ENCODE measurements at places on chromosomes 1 and 21.

GRCh38 chr21:32056791-32057190 is 184.0 kb downstream of the HUNK start:
- no peak for DNase-seq

GRCh38 chr1:71689635-71690034 is 592.7 kb downstream of the NEGR1 start:
- DNase-seq = no peak

DNA sequence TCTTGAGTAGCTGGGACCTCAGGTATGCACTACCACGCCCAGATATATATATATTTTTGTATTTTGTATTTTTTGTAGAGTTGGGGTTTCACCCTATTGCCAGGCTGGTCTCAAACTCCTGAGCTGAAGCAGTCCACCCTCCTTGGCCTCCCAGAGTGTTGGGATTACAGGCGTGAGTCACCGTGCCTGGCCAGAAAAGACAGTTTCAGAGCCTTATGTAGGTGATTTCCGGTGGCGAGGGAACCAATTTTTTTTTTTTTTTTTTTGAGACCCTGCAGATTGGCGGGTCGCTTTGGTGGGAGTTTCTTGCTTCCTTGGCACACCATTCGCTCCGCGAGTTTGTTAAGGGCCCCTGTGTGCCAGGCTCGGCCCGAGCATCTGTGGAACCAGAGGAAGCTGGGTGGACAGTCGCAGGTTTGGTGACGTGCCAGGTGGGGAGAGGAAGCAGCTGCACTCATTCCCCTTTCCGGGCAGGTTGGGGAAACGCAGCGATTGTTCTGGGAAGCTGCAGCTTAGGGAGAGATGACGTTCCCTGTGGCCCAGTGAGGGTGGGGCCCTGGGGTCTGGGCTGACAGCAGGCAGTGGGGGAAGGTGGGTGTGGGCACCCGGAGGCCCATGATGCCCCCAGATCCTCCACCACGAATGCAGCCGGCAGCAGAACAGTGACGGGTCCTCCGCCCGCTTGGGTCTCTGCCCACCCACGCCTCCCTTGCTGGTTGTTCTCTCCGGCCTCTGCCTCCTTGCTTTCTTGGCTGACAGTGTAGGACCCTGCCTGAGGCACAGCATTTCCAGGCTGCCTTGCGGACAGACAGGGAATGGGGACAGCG is 25.1 kb downstream of the SPSB1 start:
- no peak for DNase-seq

DNA sequence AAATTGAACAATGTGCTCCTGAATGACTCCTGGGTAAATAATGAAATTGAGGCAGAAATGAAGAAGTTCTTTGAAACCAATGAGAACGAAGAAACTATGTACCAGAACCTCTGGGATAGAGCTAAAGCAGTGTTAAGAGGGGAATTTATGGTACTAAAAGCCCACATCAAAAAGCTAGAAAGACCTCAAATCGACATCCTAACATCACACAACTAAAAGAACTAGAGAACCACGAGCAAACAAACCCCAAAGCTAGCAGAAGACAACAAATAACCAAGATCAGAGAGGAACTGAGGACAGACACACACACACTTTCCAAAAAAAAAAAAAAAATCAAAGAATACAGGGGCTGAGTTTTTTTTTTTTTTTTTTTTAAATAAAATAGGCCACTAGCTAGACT is 564.2 kb downstream of the SMYD3 start:
- DNase-seq = no peak

- DNase-seq = no peak
These were observed 27.1 kb downstream of the LGR6 start for GRCh38 chr1:202220733-202221132.

GRCh38 chr1:231518485-231519034 is 9.9 kb upstream of the TSNAX start:
- no peak for DNase-seq

DNA sequence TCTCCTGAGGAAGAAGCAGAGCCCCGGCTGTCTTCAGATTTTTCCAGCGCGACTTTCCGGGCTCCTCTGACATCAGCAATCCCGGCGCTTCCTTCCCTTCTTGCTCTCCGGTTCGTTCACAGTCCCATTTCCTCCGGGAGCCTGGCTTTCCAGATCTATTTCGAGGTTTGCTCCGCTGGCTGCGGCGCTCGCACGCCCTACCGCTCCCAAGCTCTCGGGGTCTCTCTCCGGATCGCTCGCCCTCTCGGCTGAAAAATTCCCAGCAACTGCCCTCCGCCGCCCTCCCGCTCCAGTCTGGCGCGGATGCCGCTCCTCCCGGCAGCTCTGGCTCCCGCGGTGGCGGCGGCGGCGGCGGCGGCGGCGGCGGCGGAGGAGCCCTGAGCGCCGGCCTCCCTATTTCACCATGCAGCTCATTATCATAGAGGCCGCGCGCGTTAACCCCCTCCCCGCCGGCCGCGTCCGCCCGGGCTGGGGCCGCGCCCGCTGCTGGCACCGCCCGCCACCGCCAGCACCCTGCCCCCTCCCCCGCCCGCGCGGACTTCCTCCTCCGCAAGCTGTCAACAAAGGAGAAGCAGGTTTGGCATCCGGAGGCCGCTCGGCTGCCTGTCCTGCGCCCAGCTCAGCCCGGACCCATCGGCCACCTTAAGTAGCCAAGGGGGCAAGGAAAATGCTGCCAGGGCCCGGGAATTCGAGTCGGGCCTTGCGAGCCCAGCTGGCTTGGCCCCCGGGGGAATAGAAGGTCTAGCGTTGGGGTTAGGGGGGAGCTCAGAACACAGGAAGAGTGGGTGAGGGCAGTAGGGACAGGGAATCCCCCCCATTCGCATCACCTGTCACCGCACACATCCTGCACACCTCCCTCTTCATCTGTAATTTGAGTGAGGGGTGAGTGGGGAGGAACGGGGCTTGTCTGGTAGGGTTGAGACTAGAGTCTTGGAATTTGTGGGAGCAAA is at the start of gene PLXNA2:
Gene PLXNA2, minus strand, starts transcription at position 418 of the 950 bp plus-strand sequence. CDS start 26,462 bp downstream, outside the sequence.
- peak; percentile 21 for DNase-seq

DNA sequence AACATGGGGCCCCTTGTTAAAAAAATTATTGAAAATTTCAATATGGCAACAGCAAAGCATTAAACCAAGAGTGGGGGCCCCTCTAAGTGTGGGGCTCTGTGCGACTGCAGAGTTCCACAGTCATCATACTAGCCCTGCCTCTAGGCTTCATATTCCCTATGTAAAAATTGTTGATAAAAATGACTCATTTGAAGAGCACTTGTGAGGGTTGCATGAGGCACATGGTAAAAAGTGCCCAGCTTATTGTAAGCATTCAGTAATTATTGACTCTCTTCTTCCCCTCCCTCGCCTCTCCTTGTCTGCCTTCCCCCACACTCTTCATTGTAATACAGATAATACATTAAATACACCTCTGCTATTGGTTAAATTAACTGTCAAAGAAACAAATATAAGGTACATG is 86.7 kb upstream of the PTBP2 start:
- no peak for DNase-seq

DNA sequence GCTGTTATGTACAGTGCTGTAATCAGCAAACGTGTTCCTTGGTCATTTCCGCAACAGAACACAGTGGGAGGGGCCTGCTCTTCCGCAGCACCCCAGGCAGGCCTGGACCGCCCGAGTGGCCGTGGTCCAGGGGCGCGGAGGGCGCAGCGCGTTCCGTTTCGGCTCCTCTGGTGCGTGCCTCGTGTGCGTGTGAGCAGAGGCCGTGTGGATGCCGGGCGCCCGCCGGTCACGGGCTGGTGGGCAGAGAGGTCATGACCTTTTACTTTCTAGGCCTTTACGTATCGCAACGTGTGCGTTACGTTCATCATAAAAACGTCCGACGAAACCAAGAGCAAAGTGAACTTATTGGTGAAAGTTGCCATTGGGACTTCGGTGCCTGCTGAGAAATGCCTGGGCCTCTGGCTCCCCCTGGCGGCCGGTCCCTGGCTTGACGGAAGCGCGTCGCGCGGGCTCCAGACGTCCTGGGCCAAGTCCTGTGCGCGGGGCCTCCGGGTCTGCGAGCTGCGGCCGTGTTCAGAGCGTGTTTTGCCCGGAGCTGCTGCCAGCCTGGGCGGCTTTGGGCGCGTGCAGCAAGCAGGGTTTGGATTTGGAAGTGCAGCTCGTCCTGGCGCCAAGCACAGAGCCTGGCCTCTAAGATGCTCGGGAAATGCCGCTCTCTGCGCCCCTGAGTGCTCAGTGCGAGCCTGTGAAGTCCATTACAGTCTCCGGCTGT is 34.4 kb downstream of the COL18A1 start:
- DNase-seq = peak; percentile 73

DNA sequence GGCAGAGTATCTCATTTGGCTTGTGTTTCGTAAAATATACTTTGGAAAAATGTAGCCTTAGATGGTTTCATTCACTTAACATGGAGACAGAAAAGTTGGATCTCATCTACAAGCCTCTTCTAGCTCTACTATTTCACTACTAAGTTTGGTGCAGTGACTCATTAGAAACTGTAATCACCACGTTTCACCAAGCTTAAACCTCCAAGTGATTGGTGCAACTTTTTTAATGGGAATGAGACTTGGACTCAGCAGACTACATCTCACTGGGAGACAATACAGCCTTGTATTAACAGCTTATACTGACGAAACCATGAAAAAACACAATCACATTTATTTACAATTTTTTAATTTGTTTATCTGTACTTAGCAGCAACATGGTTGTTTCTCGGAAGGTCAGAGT is 29.9 kb upstream of the NRIP1 start:
- no peak for DNase-seq

- no peak for DNase-seq
These were observed 145.5 kb downstream of the TBX15 start for GRCh38 chr1:118842452-118843201.

DNA sequence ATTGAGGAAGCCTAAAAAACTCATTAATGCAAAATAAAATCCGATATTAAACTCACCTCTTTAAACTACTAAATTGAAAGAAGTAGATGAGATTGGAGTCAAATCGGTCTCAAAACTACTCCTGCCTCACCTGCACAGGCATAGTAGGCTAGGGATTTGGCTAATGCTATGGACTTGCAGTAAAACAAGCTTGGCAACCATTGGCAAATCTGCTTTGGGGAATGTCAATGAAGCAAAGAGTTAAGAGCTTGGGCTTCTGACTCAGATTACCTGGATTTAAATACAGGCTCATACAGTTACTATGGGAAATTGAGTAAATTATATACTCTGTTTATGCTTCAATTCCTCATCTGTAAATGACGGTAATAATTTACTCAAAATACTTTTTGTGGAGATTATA is 111.4 kb downstream of the TTLL7 start:
- DNase-seq = no peak

- DNase-seq = no peak
These were observed 216.3 kb upstream of the FAM78B start for GRCh38 chr1:166383137-166383536.

GRCh38 chr1:109898842-109899241 is 11.8 kb upstream of the CSF1 start:
- no peak for DNase-seq

GRCh38 chr1:14111121-14111520 is 411.1 kb downstream of the PRDM2 start:
- no peak for DNase-seq

- DNase-seq = no peak
These were observed 24.8 kb upstream of the OR10J5 start for GRCh38 chr1:159560599-159560998.

DNA sequence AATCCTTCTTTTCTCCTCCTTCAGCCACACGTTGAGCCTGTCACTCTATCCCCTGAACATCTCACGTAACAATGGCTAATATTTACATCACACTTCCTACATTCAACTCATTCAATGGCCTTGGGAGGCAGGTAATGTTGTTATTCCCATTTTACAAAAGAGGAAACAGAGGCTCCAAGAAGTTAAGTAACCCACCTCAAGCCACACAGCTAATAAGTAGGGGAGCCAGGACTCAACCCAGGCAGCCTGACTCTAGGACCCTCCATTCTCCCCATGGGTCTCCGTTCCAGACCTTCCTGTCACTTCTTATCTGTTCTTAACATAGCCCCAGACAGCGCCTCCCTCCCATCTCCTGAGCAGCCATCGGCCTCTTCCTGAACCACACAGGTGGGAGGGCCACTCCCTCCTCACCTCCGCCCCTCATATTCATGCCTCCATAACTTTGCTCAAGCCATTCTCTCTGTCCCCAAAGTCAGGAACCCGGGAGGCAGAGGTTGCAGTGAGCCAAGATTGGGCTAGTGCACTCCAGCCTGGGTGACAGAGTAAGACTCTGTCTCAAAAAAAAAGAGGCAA is 2.2 kb downstream of the PADI4 start:
- DNase-seq = no peak

Data from activated CD4-positive, CD25-positive, alpha-beta regulatory T cell (primary cell).